SW 1271 (cell line): ENCODE measurements at places on chromosomes 7 and 10.

DNA sequence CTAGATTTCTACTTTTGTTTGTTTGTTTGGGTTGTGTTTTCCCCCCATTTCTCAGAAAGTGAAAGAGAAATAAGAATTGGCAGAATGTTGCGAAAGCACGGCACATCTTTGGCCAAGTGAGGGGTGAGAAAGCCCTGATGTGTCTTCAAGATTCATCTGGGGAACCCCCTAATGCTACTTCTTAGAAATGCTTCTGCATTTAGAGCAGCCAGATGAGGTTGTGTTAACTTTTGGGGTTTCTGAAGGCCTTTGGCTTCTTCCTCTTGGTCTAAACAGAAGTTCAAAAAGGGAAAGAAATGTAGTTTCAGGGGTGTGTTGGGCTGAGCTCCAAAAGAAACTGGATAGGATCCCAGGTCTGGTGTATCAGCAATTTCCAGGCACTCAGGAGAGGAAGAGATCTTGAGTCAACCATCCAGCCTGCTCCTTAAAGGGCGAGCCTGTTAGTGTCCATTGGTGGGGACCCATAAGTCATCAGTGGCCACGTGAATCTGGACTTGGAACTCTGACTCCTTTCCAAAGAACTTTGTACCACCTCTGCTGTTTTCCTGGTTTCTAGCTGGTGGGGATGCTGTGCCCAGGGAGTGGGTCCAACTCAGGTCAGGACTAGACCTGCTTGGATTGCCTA is 6.5 kb downstream of the DUSP5 start:
- no peak for DNase-seq

DNA sequence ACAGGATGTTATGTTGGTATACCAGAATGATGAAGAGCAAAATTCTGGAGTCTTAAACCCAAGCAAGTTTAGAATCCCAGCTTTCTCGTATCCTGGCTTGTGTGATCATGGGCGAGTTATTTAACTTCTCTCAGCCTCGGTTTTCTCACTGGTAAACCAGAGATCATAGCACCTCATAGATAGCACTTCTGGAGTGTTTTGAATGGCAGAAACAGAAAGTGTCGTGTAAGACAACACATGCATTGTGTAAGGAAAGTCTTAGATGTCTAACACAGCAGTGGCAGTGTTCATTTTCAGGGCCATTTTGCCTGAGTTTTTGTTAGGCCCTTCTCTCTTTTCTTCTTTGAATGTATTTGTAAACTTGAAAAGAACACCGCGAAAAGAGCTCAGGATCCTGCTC is 465.1 kb downstream of the AUTS2 start:
- no peak for DNase-seq

GRCh38 chr10:116888380-116889055 is 39.2 kb downstream of the ENO4 start:
- peak; percentile 19 for DNase-seq

GRCh38 chr10:132449051-132449810 is 52.2 kb downstream of the PWWP2B start:
- DNase-seq = no peak

DNA sequence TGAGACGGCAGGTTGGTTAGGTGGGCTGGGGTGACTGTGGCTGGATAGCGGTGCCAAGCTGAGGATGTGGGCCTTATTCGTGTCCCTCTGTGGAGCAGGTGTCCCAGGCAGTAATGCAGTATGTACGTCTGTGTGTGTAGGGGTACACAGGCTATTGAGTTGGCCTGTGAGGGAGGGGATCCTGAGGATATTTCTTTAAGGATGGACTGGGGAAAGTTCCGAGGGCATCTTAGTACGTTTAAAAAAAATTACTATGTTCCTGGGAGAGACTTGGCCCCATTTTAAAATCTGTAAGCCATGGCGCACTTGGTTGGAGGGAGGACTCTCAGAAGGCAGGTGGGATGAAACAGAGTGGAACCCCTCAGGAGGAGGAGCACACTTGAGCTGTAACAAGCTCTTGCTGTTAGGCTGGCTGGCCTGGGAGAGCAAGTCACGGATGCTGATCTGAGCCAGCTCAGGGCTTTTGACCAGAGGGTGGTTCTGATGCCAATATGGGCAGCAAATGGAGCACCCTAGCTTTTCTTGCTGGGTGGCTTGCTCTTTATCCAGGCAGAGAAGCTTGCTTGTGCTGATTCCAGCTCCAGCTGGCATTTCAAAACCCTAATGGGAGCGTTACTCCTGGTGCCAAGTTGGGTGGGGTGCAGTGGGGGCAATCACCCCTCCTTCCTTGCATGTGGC is 765 bp downstream of the WBP1L start:
- no peak for DNase-seq

GRCh38 chr7:94669773-94670495 is 14.0 kb upstream of the SGCE start:
- DNase-seq = no peak

DNA sequence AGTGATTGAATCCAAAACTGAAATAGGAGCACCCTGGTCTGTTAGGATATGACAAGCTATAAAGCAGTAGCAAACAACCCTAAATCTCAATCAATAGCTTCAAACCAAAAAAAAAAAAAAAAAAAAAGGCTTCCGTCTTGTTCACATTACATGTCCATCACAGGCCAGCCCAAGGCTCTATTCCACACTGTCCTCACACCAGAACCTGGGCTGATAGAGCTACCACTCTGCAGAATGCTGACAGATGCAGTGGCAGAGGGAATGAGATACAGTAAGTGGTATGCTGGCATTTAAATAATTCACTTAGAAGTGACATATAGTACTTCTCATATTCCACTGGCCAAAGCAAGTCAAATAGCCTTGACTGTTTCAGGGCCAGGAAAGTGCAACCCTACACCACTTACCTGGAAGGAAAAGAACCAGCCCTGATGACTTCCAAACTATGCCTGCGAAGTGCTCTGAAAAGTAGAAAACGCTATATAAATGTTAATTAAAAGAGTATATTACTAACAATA is 5.8 kb downstream of the CDCA7L start:
- DNase-seq = no peak
